Kidney tubule cell (primary cell): ENCODE measurements at places on chromosomes 12 and 14.

GRCh38 chr12:16880864-16881285 lies 274.9 kb upstream of the LMO3 start:
- DNase-seq, result peak; percentile 6

DNA sequence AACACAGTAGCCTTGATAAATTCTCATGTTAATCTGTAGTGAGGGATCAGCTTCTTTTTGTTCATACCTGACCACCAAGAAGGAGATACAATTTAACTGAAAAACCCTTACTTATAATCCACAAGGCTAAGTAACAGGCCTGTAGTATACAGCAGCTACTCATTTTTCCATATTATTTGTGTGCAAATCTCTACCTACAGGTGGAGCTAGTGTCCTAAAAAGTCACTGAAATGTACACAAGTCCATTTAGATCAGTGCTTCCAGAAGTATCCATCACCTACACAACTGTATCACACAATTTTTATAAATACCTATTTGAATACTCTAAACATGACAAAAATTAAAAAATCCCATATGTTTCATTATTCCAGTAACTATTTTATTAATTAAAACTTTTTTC lies 173.2 kb downstream of the SLC35F4 start:
- DNase-seq, result peak; percentile 72

DNA sequence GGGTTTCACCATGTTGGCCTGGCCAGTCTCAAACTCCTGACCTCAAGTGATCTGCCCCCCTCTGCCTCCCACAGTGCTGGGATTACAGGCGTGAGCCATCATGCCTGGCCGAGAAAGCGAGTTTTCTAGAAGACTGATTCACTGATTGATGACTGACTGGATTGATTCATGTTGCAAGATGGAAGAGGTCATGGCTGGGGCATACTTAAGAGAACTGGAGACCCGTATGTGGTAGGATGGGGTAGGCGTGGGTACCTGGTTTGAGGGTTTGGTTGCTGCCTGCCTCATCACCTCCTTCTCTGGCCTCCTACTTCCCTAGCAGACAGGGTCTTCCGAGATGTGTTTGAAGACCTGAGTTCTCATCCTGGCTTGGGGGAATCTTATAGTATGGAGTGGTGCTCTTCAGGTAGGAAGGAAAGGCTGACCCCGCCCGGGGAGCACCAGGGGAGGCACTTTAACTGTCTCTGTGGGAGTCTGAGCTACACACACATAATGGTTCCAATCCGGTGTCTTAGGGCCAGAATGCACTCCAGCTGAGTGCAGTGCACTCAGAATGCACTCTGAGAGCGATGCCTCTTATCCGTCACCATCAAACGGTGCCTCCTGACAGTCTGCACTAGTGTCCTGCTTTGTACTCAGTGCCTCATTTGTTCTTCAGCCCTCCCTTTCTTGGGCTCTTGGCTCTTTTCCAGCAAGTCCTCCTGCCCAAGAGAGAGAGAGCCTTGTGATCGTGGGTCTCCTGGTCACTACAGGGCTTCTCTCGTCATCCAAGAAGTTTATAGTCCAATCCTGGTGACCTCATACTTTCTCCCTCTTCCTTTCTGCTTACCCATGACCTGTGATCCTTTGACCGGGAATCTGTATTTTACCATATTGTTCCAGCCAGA lies 19.7 kb downstream of the PLEKHG3 start:
- peak; percentile 85 for DNase-seq

DNA sequence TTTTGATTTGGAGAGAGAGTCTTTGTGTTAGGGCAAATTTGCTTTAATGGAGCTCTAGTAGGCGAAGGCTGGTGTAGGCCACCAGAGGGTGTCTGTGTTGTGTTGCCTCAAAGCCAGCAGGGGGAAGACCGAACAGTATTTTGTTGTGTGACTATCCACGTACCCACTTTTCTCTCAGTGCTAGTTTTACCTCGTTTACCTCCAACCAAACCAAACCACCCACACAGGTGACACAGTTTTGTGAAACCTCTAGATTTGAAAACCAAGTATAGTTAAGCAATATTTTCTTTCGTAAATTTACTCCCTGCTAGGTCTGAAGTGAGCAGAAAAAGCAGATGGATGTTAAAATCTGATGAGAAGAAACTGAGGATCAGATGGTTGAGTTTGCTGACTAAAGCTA lies 36.3 kb upstream of the NPFF start:
- DNase-seq, result peak; percentile 66

- peak; percentile 76 for DNase-seq
Measured at GRCh38 chr12:66965621-66966020, 286.7 kb upstream of the GRIP1 start.

DNA sequence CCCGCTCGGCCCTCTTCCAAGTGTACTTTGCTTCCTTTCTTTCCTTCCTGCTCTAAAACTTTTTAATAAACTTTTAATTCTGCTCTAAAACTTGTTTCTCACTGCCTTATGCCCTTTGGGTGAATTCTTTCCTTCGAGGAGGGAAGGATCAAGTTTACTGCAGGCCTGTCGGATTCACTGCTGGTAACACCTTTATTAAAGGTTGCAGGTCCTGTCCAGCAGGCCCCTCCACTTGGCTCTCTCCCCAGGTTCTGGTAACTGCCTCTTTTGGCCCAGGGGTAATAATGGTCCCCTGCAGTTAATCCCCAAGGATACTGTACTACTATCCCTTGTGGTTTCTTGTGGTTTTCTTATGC lies 152.7 kb upstream of the EEA1 start:
- no peak for DNase-seq

GRCh38 chr14:61891170-61891569 lies 128.9 kb downstream of the SNAPC1 start:
- peak; percentile 39 for DNase-seq

DNA sequence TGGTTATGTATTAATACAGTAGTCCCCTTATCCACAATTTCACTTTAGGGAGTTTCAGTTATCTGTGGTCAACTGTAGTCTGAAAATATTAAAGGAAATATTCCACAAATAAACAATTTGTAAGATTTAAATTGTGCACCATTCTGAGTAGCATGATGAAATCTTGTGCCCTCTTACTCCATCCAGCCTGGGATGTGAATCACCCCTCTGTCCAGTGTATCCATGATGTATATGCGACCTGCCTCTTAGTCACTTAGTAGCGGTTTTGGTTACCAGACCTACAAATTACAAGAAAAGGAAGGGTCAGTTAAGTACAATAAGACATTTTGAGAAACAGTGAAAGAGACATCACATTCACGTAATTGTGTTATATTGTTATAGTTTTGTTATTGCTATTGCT lies 39.9 kb upstream of the MDGA2 start:
- DNase-seq, result peak; percentile 47

GRCh38 chr14:56059054-56059453 lies 59.2 kb upstream of the PELI2 start:
- peak; percentile 80 for DNase-seq

GRCh38 chr12:47271800-47272239 lies 192.1 kb upstream of the AMIGO2 start:
- DNase-seq, result no peak

DNA sequence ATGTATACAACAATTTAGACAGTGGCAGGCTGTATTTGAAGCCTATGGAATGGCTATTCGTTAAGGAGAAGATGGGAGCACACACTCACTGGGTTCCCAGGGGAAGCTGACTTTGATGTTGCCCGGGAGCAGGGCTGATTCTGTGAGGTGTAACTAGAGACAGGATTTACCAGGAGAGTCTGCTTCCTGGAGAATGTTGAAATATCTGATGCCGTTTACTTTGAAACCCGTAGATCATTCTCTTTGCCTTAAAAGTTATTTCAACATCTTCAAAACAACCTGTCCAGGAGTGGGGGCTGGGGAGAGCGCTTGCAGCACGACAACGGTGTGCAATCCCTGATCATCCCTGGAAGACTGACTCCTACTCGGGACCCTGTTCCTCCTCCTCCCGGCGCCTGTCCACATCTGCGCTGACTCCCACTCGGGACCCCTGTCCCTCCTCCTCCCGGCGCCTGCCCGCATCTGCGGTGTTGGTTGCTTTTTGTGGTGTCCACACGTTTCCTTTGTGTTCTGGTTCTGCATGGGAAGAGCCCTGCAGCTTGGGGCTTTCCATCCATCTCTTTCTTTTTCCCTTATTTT lies 72.6 kb downstream of the AACS start:
- DNase-seq, result no peak

GRCh38 chr12:53344824-53345485 lies 8.8 kb upstream of the SP7 start:
- peak; percentile 60 for DNase-seq

- no peak for DNase-seq
Measured at GRCh38 chr12:50105913-50106450, 2.2 kb downstream of the GPD1 start.

DNA sequence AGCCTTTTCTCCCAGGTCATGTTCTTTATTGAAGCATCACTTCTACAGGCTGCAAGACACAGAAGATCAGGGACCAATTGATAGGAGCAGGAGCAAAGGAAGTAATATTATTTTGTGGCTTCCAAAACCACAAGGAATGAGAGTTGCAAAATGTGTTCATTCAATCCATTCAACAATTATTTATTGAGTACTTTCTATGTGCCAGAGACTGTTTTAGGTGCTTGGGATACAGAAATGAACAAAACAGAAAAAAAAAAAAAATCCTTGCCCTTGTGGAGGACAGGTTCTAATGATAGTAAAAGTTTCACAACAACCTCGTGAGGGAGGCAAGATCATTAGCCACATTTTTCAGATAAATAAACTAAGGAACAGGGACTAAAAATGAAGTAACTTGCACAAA lies 20.1 kb upstream of the DACT1 start:
- no peak for DNase-seq

- no peak for DNase-seq
Measured at GRCh38 chr12:30203981-30204380, 420.2 kb upstream of the TMTC1 start.

- peak; percentile 35 for DNase-seq
Measured at GRCh38 chr14:85296456-85297210, 233.3 kb upstream of the FLRT2 start.

DNA sequence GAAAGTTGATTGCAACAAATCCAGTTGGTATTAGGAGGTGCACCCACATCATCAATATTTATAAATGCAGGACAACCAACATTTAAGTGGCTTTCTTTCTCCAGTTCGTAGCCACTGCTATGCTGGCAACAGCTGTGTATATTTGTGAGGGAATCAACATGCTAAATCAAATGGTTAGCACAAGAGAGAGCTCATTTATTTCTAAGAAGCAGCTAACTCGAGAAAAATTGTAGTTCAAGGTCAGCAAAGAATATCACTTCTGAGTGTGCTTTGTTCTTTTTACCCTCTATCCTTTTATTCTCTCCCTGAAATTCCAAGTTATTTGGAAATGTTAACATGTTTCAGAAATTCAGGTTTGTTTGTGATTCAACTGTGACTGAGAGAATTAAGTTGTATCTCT lies 137.3 kb downstream of the NAV3 start:
- DNase-seq, result no peak

- peak; percentile 60 for DNase-seq
Measured at GRCh38 chr12:105674871-105675699, 344.6 kb downstream of the C12orf75 start.
